ENCODE measurements at places on chromosomes 11 and 22.

DNA sequence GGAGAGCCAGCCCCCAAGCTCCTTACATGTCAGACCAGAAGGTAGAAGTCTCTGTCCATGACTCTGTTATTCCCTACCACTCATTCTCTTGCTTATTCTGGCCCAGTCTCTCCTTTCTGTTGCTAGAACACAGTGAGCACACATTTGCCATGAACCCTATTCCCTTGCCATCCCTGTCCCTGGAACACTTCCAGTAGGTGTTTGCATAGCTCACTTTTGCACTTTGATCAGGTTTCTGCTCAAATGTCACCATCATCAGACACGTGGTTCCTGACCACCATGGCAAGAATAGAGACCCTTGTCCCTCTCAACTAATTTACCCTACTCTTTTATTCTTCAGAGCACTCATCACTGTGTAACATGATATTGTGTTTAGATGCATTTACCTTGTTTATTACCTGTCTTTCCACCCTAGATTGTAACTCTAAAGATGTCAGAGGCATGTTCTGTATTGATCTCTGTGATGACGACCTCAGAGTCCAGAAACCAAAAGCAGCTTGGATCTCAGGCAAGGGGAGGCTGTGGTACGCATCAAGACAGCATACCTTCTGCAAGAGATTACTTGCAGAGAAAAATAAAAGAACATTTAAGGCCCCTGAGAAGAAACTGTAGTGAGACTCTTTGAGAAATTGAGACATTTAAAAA is 606.4 kb downstream of the OPCML start:
- peak; percentile 34 for DNase-seq

DNA sequence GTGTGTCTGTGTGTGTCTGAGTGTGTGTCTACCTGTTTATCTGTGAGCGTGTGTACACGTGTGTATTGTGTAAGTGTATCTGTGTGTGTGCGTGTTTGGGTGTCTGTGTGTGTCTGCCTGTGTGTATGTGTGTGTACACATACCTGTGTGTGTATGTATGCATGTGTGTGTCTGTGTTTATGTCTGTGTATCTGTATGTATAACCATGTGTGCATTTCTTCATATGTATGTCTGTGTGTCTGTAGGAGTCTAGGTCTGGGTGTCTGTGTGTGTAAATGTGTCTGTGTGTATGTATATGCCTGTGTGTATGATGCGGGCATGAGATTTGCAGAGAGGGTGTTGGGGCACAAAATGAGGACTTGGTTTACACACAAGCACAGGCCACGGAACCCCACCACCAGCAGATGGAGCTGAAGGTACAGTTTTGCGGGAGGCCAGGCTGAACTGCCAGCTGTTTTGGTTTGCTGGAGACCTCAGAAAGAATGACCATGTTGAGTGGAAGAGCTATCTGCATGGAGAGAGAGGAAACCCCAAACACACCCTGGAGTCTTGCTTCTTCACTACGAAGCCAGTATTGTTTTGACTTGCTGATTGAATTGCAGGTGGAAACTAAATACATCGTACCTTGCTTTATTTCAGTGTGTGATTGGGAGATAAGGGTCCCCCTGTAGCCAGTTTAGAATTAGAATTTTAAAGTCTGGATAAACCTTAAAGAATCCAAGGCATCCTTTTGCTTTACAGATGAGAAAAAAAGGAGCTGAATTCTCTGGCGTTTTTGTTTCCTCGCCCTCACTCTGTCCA is 497.2 kb downstream of the NTM start:
- peak; percentile 73 for DNase-seq

DNA sequence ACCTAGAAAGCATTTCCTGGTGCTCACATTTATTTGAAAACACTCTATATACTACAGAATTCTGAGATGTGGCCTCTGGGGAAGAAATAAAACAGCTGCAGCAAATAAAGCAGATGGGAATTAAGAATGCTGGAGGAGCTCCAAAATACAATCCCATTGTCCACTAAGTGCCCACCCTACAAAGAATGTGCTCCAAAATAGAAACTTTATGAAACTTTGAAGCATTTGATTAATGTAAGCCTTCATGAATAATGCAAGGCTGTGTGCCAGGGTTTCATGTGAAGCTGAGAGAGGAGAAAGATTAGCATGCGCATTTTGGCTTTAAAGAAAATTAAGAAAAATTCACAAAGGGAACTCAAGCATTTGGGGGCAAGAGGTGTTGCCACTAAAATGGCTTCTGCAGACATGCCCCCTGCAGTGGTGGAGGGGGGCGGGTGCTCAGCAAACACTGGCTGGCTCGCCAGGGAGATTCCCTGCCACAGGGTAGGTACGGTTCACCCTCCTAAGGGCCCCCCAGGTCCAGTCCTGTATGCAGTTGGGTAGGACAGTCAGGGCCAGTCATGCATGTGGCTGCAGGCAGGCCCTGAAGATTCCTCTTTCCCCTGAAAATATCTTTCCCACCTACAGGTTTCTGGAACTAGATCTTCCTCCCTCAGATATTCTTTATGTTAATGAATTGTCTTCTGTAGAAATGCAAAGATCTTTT is 46.6 kb upstream of the RCN1 start:
- DNase-seq, result no peak

DNA sequence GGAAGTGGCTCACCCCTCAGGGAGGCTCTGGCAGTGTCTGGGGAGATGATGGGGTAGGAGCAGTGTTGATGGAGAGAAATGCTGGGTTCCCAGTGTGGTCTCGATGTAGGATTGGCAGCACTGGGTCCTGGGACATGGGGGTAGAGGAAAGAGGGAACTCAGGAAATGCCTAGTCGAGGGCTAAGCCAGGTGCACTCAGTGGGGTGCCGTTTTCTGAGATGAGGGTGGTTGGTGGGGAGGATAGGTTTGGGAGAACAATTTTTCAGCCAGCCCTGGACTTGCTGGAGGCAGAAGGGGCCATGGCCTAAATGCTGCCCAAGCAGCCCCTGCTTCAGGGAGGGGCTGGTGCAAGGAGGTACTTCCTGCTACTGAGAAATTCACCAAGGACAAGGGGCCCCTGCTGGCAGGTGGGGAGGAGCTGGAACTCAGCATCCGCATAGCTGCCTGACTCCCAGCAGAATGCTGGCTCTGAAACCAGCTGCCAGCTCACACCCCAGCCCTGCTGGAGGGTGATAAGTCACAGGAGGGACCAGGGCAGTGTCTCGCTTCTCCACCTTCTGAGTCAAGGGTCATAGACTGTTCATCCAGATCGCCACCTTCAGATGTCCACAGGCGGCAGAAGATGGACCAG is 6.0 kb downstream of the CCDC157 start:
- DNase-seq, result no peak

GRCh38 chr22:50531546-50531961 is 1.7 kb upstream of the TYMP start:
- no peak for DNase-seq

GRCh38 chr22:31055635-31056159 is 25.4 kb upstream of the SMTN start:
- DNase-seq, result peak; percentile 34

- DNase-seq, result no peak
Measured at GRCh38 chr22:36852056-36852973, 8.5 kb upstream of the NCF4 start.

DNA sequence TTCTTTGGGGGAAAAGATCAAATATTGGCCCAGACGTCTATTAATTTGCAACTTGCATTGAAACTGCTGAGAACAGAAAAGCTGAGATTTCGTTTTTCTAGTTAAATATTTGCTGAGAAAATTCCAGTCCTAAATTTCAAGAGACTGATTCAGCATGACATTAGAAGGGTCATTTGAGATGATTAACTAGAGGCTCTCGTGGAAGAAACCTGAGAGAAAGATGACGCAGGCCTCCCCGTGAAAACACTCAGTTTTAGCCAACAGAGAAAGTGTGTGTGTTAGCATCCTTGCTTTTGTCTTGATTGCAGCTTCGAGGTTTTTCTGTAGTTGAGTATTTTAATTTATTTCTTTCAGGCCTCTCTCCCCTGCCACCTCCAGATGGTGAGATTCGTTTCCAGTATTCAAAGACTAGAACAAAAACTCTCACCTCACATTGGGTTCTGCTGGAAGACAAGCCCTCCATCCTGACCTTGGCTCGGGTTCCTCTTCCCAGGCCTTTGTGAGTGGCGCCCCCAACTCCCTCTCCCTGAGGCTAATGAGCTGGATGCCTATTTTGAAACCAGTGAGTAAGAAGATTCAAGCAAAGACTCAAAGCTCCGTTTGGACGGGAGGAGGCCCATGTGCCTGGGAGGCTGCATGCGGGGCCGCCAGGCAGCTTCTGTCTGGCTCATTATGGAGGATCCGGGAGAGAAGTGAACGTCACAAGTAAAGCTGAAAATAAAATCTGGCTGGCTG is 52.4 kb downstream of the CELSR1 start:
- no peak for DNase-seq

GRCh38 chr11:620935-621814 is 3.6 kb downstream of the CDHR5 start:
- DNase-seq, result no peak

- DNase-seq, result no peak
Measured at GRCh38 chr22:36413022-36413775, 25.4 kb upstream of the MYH9 start.

GRCh38 chr11:116648247-116649174 is 124.3 kb downstream of the BUD13 start:
- DNase-seq, result no peak

DNA sequence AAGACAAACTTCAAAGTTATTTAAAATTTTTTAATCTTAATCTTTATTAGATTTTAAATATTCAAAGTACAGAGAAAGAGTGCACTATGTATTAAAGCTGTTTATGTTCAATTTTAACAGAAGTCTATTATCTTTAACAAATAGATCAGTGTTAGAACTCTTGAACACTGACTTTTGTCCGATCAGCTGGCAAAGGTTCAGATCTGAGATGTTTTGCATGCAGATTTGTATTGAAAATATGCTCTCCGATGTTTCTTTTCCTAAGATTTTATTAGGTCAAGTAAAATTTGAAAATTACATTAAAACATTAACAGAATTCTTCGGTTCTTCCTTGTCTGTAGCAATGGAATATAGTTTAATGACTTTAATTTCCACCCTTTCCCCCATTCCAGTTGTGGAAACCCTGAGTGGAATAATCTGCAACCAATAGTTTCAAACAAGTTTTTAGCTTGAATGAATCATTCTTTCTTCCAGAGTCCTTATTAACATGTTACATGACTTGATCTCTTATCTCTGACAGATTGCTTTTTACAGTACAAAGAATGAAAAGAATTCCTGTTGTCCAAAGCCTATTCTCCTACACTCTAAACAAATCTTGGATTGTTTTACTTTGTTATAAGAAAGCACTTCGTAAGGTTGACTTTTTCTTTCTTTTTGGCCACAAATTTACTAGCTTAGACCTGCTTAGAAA is 11.4 kb upstream of the TCP11L1 start:
- DNase-seq, result no peak

- no peak for DNase-seq
Measured at GRCh38 chr11:36763187-36763586, 165.2 kb upstream of the RAG2 start.

GRCh38 chr11:68282141-68282860 is 10.5 kb upstream of the C11orf24 start:
- DNase-seq, result no peak

DNA sequence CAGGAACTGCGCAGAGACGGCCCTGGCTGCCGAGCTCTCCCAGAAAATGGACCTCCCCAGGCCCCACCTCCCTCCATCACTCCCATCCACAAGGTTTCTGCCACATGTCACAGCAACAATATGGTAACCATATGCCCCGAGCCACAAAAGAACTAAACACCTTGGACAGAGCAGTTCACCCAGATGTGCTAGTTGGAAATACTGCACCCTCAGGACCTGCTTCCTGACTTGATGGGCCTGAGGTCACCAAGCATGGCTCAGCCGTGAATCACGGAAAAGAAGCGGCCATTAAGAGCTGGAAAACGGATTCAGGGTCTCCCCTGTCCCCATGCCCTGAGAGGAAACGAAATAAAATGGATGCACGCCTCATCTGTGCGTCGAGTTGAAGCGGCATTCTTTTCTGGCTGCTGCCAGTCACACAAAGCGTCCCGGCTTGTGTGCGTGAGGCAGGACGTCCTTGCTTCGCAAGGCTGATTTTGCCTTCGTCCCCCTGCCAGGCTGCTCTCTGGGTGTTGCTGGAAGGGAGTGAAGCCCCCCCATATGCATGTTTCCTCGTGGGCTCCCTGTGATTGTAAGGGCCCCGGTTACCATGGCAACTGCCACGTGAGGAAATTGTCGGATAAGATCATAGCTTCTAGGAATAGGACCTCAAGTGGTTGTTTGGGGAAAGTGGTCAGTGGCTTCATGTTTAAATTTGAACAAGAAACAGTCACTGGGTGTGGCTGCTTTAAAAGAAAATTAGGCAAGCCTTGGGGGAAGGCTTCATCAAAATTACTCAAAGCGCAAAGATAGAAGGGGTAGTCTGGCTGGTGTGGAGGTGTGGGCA is 51.7 kb downstream of the FLI1 start:
- no peak for DNase-seq
